ENCODE measurements at places on chromosomes 3 and 15.

DNA sequence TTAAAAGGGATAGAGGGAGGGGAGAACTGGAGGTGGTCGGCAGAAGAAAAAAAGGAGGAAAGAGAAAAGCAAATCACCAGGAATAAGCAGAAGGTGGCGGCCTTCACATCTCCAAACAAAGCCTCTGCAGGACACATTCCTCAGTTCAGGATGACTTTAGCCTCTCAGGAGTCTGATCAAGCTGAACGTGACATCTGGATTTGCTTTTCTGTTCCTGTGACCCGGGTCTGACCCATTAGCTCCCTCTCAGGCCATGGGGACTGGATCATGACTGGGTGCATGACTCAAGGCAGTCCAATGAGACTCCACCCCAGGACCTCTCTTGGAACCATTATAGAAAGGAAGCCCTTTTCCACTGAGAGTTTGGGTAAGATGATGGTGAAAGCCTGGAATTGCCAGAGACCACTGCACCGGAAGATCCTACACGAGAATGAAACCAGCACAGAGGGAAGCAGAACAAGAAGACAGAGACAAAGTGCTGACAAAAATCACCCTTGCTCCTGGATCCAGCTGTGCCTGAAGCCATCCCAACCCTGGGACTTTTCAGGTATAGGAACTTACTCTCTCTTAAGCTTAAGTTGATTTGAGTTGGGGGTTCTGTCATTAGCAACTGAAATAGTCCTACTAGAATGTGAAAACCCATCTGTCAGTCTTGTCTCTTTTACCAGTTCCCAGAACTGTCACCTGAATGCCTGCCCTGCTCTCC lies 45.4 kb upstream of the RAD18 start:
- DNase-seq, result no peak

DNA sequence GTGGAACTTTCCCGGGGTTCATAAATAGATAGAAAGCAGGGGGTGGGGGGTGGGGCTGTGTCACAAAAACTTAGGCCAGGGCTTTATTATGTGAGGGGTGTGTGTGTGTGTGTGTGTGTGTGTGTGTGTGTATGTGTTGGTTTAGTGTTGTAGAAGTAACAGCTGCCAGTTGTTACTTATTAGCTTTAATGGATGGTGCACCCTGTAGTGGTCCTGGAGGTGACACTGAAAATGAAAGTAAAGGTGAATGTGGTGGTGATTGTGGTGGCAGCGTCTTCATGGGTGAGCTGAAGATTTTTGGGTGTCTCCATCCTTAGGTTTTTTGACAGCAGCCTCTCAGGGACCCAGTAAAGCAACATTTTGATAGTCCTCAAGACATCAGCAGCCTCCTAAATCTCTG lies 449.9 kb downstream of the PDCD6IP start:
- DNase-seq, result no peak

GRCh38 chr15:38297623-38298388 lies 45.2 kb downstream of the SPRED1 start:
- no peak for DNase-seq

- DNase-seq, result no peak
Observed at GRCh38 chr3:29764041-29764440, 483.2 kb downstream of the RBMS3 start.

Data from NCI-H1436 treated with DMSO at 0.1 percent for 48 hours (cell line).